NCI-H2081 treated with DMSO at 0.1 percent for 48 hours (cell line): ENCODE measurements at places on chromosomes 3 and 15.

- DNase-seq = no peak
These were observed 46.4 kb downstream of the MORC1 start for GRCh38 chr3:109071350-109072142.

DNA sequence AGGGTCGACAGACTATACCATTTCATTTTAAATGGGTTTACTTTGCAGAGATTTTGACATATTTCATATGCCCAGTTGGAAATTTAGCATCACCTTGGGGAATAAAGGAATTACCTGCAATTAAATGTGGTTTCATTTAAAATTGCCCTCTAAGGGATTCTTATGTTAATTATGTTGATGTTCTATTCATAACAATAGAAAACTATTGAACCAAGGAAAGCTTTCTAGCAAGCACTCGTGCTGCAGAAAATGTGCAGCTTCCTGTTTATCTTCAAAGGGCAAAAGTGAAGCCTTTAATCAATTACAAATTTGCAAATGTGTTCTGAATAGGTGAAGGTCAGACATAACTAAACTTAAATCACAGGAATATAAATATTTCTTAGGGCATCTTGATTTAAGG, 352.1 kb downstream of the CHST2 start:
- DNase-seq = no peak

DNA sequence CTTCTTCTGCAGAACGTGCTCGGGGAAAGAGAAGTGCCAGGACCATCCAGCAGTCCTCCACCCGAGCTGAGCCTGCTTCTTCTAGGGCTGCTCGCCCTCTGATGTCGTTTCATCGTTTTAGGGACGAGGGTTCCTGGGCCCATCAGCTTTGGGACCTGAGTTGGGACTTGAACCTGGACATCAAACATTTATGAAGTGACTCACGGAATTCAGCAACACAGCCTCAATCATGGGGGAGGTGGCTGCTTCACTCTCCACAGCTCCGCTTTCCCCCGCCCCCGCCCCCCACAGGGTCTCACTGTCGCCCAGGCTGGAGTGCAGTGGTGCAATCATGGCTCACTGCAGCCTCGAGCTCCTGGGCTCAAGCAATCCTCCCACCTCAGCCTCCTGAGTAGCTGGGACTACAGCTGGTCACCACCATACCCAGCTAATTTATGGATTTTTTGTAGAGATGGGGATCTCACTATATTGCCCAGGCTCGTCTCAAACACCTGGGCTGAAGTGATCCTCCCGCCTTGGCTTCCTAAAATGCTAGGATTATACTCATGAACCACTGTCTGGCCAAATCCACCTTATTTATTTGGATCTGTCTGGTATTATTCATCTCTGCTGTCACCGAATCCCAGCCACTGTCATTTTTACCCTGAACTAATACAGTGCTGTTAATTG, 725 bp upstream of the SCAMP2 start:
- DNase-seq = no peak

DNA sequence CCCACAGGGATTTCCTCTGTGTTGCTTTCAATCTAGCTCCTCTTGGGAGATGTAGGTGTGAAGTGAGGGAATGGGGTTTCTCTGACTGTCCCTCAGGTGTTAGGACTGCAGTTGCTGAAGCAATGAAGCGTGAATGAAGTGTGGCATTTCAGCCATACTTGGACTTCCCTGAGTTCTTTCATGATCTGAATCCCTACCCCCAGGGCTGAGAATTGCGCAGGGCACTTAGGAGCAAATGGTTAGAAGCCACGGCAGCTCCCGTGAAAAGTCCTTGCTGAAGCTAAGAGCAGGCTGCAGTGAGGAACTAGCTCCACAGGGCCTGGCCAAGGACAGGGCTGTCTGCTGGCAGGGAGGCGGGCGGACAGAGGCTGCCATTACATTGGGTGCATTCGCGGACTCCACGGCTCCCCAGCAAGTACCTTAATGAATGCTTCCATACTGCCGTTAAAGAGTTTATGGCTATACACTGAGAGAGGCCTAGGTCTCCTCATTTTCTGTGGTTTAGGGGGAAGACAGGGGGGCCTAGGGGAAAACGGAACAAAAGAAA, 69.0 kb upstream of the RAD18 start:
- DNase-seq = no peak

- no peak for DNase-seq
These were observed 8.1 kb upstream of the GAP43 start for GRCh38 chr3:115615001-115615814.

- no peak for DNase-seq
These were observed 32.2 kb downstream of the MCTP2 start for GRCh38 chr15:94263341-94264273.

DNA sequence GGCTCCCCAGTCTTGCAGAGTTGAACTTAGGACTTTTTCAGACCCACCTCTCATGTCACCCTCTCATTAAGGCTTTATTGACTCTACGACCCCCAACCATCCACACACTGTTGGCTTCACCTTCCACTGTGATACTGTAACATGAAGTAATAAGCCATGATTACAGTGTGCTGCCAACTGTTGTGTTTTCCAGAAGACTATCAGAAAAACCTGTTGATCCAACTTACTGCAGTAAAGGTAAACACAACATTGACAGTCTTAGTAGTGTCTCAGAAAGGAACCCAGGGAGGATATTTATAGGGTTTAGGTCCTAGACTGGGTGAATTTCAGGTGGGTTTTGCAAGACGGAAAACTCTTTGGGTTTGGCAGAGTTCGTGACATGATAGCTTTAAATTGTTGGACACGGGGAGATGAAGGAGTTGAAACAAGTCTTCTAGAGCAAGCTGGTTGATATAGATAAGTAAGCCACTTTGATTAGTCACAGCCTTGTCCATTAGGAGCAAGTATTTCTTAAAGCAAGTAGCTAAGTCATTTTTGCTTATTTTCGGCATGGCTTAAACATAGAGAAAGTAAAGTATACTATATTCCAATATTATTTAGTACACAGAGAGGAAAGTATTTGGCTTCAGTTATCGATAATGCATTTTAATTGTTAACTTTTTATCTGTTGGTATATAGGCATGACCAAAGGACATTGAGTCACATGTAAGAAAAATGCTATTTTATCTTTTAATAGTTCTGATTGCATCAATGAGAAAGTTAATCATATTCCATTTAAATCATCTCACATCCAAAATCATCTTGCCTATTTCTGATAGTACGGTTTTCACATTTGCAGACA, 2.4 kb upstream of the COL6A5 start:
- no peak for DNase-seq
